ENCODE measurements at places on chromosomes 5 and 9.

- DNase-seq = no peak
These were observed 554.0 kb downstream of the BNC2 start for GRCh38 chr9:16316456-16316855.

- no peak for DNase-seq
These were observed 214.3 kb upstream of the SEMA6A start for GRCh38 chr5:116788851-116789403.

DNA sequence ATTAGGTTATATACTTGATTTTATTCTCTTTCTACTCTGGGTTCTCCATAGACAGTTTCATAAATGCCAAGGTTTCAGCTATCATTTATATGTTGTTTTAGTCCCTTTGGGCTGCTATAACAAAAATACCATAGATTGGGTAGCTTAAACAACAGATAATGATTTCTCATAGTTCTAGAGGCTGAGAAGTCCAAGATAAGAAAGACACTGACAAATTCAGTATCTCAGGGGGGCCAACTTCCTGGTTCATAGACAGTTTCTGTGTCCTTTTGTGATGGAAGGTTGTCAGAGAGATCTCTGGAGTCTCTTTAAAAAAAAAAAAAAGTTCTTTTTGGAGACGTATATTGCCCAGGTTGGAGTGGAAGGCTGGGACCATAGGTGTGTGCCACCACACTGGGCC is 113.3 kb downstream of the SCAMP1 start:
- no peak for DNase-seq

DNA sequence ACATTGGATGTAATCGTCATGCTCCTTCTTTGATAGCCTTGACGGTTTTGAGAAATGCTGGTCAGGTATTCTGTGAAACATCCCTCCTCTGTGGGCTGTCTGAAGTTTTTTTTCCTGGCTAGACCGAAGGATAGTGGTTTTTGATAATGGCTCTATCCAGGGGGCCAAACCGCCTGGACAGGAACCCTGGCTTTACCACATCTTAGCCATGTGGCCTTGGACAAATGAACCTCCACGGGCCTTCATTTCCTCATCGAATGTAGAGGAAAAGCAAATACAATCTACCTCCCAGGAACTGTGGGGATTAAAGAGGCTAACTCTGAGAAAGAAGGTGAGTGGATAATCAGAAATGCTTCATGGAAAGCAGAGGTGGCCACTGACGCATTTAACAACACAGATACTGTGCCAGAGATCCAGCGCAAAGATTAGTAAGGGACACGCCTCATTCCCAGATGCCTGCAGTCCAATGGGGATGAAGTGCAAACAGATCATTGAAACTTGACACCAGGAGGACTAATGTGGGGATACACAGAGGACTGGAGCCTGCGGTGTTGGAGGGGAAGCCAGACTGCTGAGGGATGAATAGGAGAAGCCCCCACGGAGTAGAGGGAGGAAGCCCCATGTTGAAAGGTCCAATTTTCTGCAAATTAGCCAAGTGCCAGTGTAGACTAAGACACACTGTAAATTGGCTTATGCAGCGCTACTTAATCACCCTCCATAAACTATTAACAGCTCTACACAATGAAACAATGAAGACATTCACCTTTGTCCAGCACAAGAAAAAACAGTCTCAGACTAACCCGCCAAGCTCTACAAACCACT is 41.6 kb downstream of the MYO10 start:
- peak; percentile 42 for DNase-seq

GRCh38 chr5:126055348-126055729 is 367.9 kb upstream of the GRAMD2B start:
- DNase-seq = no peak

DNA sequence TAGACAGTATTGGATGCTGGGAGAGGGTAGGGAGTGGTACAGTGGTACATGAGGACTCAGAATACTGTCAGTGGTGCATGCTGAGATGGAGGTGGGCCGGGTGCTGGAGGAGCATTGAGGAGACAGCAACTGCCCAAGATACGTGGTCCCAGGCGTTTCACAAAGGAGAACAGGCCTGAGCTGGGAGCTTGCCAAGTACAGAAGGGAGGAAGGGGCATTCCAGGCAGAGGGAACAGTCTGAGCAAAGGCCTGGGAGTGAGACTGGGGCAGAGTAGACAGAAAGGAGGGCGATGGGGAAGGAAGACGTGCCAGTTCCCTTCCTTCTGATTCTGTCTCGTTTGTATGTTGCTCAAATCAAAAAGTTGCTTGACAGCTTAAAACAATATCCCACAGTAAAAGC is 15.2 kb downstream of the GALNT12 start:
- DNase-seq = no peak

- DNase-seq = no peak
These were observed 35.0 kb upstream of the ARAP3 start for GRCh38 chr5:141717043-141717442.

- DNase-seq = peak; percentile 29
These were observed 946 bp downstream of the ADCY2 start for GRCh38 chr5:7396713-7397454.

DNA sequence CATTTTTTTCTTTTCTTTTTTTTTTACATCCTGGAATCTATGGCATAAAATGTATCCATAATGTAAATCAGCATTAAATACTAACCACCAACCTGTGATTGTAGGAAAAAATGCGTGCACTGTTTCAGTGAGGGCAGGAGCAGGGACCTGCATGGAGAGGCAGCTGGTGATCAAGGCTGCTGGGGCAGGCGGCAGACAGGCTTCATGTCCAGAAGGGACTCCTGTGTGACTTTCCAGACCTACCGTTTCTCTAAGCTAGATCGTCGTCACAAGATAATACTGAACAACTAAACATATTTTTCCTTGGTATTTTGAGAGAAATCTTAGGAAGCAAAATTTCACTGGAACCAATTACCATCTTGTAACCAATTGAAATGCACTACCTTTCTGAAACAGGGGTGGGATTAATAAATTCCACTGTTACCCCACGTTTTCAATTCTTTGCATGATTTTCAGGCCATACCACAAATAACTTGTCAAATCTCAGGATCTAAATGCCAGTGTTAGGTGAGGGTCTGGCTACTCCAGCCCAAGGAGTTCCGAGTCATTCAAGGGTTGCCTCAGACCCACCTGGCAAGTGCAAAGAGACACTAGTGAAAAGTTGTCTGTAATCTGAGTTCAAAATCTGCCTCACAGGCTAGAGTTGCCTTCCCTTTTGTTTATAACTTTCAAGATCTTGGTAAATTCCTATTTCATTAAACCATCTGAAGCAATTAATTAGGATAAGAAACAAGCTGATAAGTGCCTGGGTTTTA is 198.2 kb downstream of the SEMA5A start:
- no peak for DNase-seq

DNA sequence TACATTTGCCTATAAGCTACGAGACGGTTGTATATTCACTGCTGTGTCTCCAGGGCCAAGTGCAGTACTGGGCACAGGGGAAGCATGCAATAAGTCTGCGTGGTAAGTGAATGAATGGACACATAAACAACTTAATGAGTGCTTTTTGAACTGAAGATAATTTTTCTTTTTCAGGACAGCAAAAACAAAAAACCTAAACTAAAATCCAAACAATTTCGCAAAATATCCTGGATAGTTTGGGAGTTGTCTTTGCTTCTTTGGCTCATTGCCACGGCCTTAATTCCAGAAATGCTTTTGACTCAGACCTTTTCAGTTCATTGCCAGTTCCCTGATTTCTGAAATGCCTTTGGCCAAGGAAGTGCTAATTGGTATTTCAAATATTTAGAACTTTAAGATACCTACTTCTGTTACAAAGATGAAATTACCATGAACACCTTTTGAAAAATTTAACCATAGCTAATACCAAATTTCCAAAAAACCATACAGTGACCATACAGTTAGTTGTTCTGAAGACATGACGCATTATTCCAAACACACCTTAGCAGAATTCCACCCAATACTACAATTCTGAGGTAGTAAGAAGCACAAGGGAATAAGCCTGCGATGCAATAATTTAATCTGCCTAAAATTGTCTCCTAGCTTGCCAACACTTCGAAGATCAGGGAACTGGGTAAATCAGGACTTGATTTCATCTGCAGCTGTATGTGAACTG is 42.8 kb downstream of the TEK start:
- no peak for DNase-seq

- DNase-seq = no peak
These were observed 936.6 kb downstream of the NR2F1-AS1 start for GRCh38 chr5:92644266-92644886.

GRCh38 chr5:159936686-159937329 is 20.5 kb downstream of the ADRA1B start:
- DNase-seq = no peak

DNA sequence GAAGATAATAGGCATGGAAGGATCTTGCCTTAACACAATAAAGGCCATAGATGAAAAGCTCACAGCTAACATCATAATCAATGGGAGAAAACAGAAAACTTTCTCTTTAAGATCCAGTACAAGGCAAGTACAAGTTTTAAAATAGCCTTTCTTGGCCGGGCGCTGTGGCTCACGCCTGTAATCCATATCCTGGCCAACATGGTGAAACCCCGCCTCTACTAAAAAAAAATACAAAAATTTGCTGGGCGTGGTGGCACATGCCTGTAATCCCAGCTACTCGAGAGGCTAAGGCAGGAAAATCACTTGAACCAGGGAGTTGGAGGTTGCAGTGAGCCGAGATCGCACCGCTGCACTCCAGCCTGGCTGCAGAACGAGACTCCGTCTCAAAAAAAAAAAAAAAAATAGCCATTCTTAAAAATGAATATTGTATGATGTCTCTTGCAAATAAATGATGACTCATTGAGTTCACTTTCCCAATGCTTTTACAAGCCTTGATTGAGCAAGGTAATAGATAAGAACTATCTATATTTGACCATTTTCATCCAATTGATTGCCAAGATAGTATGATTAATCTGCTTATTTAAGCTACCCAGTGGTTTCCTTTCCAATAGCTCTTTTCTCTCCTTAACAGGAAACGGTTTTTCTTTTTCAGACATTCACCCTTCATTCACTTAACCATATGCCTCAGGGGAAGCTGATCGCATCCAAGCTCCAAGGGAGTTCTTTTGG is 15.8 kb downstream of the CCDC152 start:
- DNase-seq = no peak

- no peak for DNase-seq
These were observed 29.7 kb downstream of the SLC28A3 start for GRCh38 chr9:84310883-84311282.

GRCh38 chr9:72506615-72507014 is 14.8 kb upstream of the TMC1 start:
- DNase-seq = no peak

- no peak for DNase-seq
These were observed 5.5 kb upstream of the ENTREP1 start for GRCh38 chr9:69319324-69320025.

GRCh38 chr9:95783426-95783975 is 92.0 kb upstream of the ERCC6L2 start:
- DNase-seq = no peak

DNA sequence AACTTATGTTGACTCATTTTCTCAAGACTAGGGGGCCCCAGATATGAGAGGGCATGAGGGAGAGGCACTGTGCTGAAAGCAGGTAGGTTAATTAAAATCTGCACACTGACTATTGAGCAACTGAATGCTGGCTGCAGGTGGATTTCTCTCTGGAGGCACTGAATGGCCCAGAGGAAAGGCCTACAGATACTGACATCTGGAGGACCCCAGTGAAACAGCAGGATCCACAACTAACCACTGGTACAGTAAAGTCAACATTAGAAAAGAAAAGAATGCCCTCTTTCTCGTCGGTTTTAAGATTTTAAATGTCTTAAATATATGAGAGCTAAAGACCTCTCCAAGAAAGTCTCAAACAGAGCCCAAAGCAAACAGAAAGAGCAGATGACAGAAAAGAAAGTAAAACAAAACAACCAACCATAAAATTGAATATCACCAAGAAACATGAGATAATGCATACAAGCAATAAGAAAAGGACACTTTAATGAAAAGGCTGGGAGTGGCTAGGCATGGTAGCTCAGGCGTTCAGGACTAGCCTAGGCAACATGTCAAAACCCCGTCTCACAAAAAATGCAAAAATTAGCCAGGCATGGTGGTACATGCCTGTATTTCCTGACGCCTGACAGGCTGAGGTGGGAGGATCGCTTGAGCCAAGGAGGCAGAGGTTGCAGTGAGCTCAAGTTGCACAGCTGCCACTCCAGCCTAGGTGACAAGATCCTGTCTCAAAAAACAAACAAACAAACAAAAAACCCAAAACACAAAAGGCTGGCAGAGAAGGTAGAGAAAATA is 43.3 kb downstream of the PUM3 start:
- DNase-seq = peak; percentile 14

- DNase-seq = no peak
These were observed 6.6 kb downstream of the GALNT10 start for GRCh38 chr5:154196955-154197652.

- no peak for DNase-seq
These were observed 16.7 kb upstream of the SCGB3A1 start for GRCh38 chr5:180607861-180608571.

DNA sequence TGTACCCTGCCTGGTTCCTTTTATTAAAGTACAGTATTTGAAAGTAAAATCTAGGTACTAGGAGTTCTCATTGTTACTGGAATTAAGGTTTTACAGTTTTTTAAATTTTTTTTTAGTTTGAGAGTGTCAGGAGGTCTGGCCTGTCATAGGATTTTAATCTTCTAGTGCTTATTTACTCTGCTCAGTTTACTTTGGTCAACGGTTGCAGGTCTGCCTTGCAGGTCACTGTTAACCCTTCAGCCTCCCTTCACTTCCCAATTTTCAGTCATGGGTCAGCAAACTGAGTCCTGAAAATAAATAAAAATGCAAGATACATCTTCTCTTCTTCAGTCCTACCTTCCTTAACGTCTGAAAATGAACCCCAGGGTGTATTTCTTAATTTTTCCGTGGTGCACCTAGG is 18.8 kb upstream of the PTBP3 start:
- DNase-seq = no peak

GRCh38 chr9:33458444-33458843 is 11.1 kb upstream of the AQP3 start:
- DNase-seq = no peak

GRCh38 chr5:82365026-82365425 is 86.9 kb upstream of the RPS23 start:
- no peak for DNase-seq

GRCh38 chr5:83281658-83282057 is 189.9 kb upstream of the VCAN start:
- DNase-seq = no peak

- no peak for DNase-seq
These were observed 4.0 kb downstream of the MAT2B start for GRCh38 chr5:163509291-163509951.

GRCh38 chr9:129962889-129963703 is 79.9 kb downstream of the FNBP1 start:
- DNase-seq = no peak

- no peak for DNase-seq
These were observed 84.5 kb downstream of the LMX1B start for GRCh38 chr9:126698251-126698650.

- DNase-seq = no peak
These were observed 1.1 kb downstream of the SPATA31D1 start for GRCh38 chr9:81989700-81990099.

Measured in nephron progenitor cell (in vitro differentiated cells).